ENCODE measurements at places on chromosomes 11 and 22. TPM values are rescaled to one million over a fixed set of nuclear protein-coding genes. Genes with fewer than 3 reads are reported as not detected.

MIAT gene
- total RNA-seq = 1.3 TPM

TNKS1BP1 gene
- 99.8 TPM for total RNA-seq

PLA2G6 gene
- 76.4 TPM for total RNA-seq

PLEKHA7 gene
- 78.7 TPM for total RNA-seq

MS4A15 gene
- not detected for total RNA-seq

FAM83F gene
- total RNA-seq = 21.3 TPM

BTG4 gene
- total RNA-seq = not detected

MUC5AC gene
- total RNA-seq = 0.02 TPM

TRIM29 gene
- total RNA-seq = 0.33 TPM

PVALB gene
- not detected for total RNA-seq

PPP2R1B gene
- 92.6 TPM for total RNA-seq

OR8G5 gene
- not detected for total RNA-seq

CEP126 gene
- total RNA-seq = 2.1 TPM

CFAP300 gene
- 1.2 TPM for total RNA-seq

OR52H1 gene
- 0.26 TPM for total RNA-seq

SCGB1D4 gene
- total RNA-seq = not detected

SLC17A6 gene
- not detected for total RNA-seq

MS4A6E gene
- not detected for total RNA-seq

EPS8L2 gene
- total RNA-seq = 100.0 TPM

WT1 gene
- total RNA-seq = not detected

CCDC81 gene
- total RNA-seq = 1.3 TPM

PRDM10 gene
- total RNA-seq = 19.3 TPM

AMPD3 gene
- 12.9 TPM for total RNA-seq

PLEKHB1 gene
- 117 TPM for total RNA-seq

ZFTA gene
- 46.8 TPM for total RNA-seq

ETS1 gene
- total RNA-seq = 5.2 TPM

CALCB gene
- not detected for total RNA-seq

SCN4B gene
- total RNA-seq = 0.16 TPM

MPPED2 gene
- 25.9 TPM for total RNA-seq

ZP1 gene
- not detected for total RNA-seq

SLC22A24 gene
- not detected for total RNA-seq

TIMP3 gene
- total RNA-seq = 3.2 TPM

ALDH3B1 gene
- total RNA-seq = not detected

UBQLNL gene
- total RNA-seq = 0.79 TPM

NLRP14 gene
- 0.29 TPM for total RNA-seq

SLC25A1 gene
- 111 TPM for total RNA-seq

CHRM1 gene
- total RNA-seq = 0.67 TPM

Data from progenitor cell of endocrine pancreas (in vitro differentiated cells).